ENCODE measurements at places on chromosomes 7 and 10. TPM values are rescaled to one million over a fixed set of nuclear protein-coding genes. Genes with fewer than 3 reads are reported as not detected.

TMEM213 gene
- total RNA-seq = not detected

PRTFDC1 gene
- total RNA-seq = 4.9 TPM

RHEB gene
- total RNA-seq = 426 TPM

NKX1-2 gene
- not detected for total RNA-seq

OPN1SW gene
- total RNA-seq = not detected

MYL10 gene
- not detected for total RNA-seq

POM121 gene
- total RNA-seq = 6.7 TPM

PDK4 gene
- 0.71 TPM for total RNA-seq

OR13A1 gene
- not detected for total RNA-seq

PARD3 gene
- total RNA-seq = 29.7 TPM

RNF32 gene
- 1.6 TPM for total RNA-seq

CRYGN gene
- total RNA-seq = 0.17 TPM

LRRC4 gene
- total RNA-seq = 0.51 TPM

WIPF3 gene
- total RNA-seq = not detected

DNA sequence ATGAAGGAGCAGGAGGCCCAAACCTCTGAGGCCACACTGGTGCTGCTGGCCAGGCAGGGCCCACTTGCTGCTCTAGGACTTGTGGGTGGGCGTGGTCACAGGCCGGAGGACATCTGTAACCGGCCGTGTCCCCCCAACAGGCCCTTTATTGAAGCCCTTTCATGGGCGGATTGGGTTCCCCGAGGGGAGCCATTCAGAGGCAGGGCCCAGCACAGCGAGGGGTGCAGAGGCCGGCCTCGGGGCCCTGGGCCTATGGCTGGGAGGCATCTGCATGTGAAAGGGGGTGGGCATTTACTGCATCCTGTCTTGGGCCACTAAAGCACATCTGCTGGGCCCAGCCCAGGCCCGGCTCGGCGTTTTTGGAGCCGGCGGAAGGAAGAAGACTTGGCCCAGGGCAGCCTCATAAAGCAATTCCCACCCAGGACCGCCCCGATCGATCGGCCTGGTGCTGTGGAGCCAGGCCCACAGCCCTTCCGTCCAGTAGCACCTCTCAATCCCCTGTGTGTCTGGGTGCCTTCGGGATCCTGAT is 8.4 kb downstream of the LHPP start:
- no peak for DNase-seq

DNA sequence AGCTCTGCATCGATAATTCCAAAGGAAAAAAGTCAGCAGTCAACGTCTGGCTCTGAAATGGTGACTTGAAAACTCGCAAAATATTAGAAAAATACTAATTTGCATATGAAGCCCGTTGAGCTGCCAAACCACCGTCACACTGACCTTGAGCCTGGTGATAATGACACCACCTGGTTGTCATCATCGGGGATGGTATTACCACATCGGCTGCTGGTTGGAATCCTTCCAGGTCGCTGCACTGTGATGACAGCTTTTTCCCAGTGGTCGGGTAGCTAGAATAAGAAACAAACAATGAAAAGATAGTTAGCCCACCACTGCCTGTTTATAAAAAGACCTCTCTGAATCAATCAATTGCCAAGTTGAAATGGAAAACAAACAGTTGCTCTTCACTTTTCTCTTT is 41.6 kb downstream of the LAMB1 start:
- DNase-seq = no peak

- DNase-seq = no peak
These were observed 332.4 kb upstream of the IGFBP3 start for GRCh38 chr7:46253520-46253919.

- peak; percentile 37 for DNase-seq
These were observed 4.1 kb downstream of the LRRC17 start for GRCh38 chr7:102916881-102917280.

DNA sequence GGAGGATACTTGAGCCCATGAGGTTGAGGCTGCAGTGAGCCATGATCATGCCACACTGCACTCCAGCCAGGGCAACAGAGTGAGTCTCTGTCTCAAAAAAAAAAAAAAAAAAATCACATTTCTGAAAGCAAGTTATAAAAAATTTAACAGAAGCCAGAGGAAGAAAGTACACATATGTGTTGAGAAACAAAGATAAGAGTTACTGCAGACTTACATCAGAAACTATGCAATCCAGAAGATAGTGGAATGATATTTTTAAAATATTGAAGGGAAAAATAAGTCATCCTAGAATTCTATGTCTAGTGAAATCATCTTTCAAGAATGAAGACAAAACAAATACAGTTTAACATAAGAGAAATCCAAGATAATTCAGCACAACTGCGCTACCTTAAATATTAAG is 46.9 kb downstream of the ZNF518A start:
- no peak for DNase-seq

- DNase-seq = no peak
These were observed 868.4 kb downstream of the SORCS3 start for GRCh38 chr10:105509517-105509916.

- no peak for DNase-seq
These were observed 38.7 kb downstream of the LAMB4 start for GRCh38 chr7:108091461-108091831.

- peak; percentile 74 for DNase-seq
These were observed at the start of gene KCNMA1 for GRCh38 chr10:77637532-77638320. Gene KCNMA1 (minus strand): TSS chr10:77637808.

- peak; percentile 15 for DNase-seq
These were observed 951.6 kb downstream of the ANKRD7 start for GRCh38 chr7:119175911-119176627.

- no peak for DNase-seq
These were observed 3.4 kb upstream of the SLC18A2 start for GRCh38 chr10:117237401-117237991.

GRCh38 chr7:73429622-73430505 is 3.7 kb upstream of the FZD9 start:
- peak; percentile 48 for DNase-seq

DNA sequence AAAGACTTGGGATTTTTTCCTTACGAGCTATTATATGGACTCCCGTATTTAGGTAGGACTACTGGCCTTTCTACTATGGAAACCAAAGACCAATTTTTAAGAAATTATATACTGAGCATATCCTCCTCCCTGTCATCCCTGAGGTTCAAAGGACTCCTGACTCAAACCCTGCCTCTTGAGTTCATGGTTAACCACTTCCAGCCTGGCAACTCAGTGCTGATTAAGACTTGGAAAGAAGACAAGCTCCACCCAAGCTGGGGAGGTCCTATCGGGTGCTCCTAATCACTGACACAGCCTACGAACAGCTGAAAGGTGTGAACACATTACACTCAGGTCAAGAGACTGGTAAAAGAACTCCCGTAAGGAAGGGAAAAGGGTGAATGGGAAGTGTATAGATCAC is 66.8 kb downstream of the LYZL2 start:
- DNase-seq = peak; percentile 71

DNA sequence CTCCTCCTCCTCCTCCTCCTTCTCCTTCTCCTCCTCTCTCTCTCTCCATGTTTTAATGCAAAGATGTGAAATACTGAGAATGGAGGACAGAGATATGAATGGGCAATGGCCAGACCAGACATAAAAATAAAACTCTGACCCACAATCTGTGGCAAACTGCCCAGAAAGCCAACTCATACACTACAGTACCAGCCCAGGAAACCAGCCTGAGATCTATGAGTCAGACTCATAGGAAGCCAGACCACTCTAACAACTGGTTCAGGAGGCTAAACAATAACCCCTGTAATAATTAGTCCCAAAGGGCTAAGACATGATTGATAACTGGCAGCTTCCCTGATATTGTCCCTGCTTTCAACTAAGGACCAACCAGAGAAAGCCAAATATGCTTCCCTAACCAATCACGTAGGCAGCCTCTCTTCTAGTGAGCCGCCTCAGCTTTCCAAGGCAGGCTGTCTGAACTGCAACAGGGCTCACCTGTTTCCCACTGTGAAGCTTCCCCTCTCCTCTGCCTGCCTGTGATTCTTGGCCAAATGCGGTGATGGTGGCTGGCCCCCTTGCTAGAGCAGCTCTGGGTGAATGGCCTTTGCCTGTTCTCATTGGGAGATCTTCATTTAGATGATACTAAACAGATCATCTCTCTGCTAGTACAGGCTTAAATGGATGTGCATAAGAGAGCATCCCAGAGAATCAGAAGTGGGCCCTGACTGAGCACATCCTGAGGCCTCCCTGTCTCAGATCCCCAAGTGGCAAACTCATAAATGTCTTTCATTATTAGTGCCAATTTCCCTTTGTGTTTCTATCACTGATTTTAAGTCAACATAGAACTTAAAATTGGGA is 817.6 kb downstream of the TNS3 start:
- peak; percentile 99 for DNase-seq

- DNase-seq = no peak
These were observed 68.5 kb upstream of the SVIL start for GRCh38 chr10:29703271-29703670.

- DNase-seq = no peak
These were observed 27.8 kb downstream of the GET4 start for GRCh38 chr7:903921-904755.

DNA sequence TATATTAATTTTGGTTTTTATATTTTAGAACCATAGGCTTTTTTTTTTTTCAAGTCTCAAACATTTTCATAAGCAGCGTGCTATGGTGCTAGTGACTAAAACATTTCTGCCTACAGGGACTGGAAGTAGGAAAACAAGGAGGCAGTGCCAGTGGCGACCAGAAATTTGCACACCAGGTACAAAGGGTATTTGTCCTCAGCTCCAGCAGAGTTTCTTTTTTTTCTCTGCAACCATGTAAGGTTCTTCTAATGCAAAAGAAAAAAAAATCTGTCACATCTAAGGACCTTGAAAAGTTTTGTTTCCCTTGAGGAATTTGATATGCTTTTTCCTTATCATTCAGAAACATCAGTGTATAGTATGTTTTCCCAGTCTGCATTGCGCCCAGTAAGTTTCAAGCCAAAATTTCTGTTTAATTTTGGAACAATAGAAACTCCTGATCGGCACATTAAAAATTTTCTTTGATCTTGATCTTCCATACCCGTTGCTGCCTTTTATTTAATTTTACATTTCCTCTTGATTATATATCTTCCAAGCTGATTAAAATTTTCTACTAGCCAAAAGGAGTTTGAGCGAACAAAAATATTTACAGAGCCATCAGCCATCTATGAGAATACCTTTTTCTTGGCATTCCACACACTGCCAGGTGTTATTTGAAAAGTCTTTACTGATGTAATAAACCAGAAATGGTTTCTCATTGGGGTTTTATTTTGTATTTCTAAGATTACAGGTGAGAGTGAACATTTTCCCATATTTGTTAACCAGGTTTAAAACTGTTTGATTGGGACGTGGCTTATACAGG is 956 bp upstream of the KLHDC10 start:
- no peak for DNase-seq

DNA sequence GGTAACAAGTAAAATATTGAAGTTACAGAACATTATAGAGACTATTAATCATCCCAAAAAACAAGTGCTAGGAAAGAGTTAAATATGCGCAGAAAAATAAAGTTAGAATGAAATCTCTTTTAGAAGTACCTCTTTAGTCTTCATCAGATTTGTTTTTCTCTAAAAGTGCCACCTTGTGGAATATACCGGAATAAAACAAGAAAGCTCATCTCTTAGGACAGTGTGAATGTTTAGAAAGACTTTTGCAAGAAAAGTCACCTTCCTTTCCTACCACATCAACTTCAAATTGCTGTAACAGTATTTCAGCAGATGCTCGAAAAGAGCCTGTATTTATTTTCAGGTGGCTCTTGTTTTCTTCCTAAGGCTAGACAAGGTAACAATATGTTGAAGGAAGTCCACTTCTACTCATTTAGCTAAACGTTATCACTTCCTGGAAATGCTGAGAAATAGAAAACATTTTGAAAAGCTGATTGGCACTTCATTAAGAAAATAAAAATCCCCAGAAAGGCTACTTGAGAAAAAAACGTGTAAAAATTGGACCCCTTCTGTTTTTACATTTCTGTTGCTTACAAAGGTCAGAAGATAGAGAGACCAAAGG is 19.8 kb upstream of the FAM133B start:
- DNase-seq = no peak

- DNase-seq = no peak
These were observed 9.1 kb upstream of the HOXA13 start for GRCh38 chr7:27208998-27209397.

DNA sequence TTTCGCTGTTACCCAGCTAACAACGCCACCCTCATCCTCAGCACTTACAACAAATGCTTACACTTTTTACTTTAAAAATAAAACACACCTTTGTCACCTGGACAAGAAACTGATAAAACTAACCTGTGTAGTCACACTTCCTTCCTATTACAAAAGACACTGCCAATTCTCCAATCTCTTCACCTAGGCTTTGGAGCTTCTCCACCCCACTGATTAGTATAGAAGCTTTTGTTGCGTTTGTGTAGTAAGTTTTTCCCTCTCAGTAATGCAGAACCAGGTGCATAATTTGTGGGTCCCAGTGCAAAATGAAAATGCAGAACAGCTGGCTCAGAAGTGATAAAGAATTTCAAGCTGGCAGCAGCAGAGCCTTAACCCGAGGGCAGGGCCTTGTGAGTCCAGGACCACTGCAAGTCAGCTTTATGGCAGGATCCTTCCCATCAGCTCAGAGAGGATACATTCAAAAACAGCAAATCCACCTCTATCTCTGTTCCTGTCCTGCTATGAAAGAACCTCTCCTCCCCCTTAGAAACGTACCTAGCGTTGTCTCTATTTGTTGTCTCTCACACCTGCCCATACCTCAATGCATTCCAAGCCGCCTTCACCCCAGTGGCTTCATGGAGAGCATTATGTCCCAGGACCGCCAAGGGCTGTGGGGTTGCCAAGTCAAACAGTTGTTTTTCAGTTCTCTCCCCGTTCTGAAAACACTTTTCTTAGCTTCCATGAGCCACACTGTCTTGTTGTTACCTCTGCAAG is 40.3 kb upstream of the EGFR start:
- DNase-seq = no peak

DNA sequence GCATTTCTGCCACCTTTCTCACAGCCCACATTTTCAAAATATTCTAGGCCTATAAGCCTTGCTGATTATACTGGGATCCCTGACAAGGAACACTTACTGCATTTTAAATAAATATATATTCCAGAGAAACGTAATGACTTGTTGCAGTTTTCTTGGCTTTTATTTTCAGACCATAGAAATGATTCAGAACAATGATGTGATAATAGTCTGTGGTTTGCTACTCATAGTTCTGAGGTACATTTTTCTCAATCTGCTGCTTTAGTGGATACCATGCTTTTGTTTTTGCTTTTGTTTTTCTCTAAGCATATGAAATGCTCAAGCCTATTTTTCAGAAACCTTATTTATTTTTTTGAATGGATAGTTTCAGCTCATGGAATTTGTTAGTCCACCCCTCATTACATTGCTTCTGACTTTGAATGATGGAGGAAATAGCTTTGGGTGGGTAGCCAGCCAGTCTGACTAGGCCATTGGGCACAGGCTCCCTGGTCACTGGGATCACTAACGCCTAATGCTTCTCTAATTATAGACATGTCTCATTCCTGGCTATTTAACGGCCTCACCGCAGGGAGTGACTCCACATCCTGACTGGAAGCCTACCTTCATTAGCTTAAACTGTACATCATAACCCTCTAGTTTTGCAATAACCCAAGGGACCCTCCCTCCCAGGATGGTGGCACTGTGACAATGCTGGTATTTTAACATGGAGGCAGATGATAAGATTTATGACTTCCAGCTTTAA is 66.1 kb downstream of the MBL2 start:
- DNase-seq = peak; percentile 37

Data from Daoy (cell line).